ENCODE measurements at places on chromosomes 16 and 17. TPM values are rescaled to one million over a fixed set of nuclear protein-coding genes. Genes with fewer than 3 reads are reported as not detected.

DNA sequence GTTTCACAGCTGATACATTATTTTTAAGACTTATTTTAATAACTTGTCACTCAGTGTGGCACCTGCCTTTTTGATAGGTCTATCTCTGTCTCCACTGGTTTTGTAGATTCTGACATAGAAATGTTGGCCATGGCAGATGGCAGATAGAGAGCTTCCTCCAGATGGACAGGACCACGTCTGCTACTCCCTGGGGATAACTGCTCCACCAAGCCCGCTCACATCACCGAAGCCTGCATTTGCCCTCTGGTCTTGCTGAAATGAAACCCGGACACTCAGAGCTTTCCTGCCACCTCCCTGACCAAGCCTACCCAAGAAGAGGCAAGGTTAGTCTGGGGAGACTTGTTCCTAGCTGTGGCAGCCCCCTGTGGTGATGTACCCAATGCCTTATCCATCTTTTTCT, 16.4 kb upstream of the HAP1 start:
- no peaks in the 10 kb centered on the region for H3K36me3 ChIP-seq
- no peak for DNase-seq
- no peak overlapping the region for H3K4me3 ChIP-seq
- H3K27me3 ChIP-seq = peaks cover 3% of the 10 kb centered on the region
- no peak overlapping the region for H3K27ac ChIP-seq

The CDC6 gene
- 98.8 TPM for total RNA-seq

GRCh38 chr17:51142597-51142996, 10.8 kb upstream of the NME1 start:
- H3K4me1 ChIP-seq = peaks cover 4% of the 10 kb centered on the region
- H3K36me3 ChIP-seq = no peaks in the 10 kb centered on the region
- DNase-seq = no peak
- H3K4me3 ChIP-seq = no peak overlapping the region
- peaks cover 2% of the 10 kb centered on the region for H3K27me3 ChIP-seq
- H3K27ac ChIP-seq = no peak overlapping the region

GRCh38 chr16:71933913-71934695, 38.8 kb downstream of the IST1 start:
- H3K4me1 ChIP-seq = no peaks in the 10 kb centered on the region
- H3K27me3 ChIP-seq = no peaks in the 10 kb centered on the region
- no peak overlapping the region for H3K27ac ChIP-seq
- H3K36me3 ChIP-seq = peaks cover 6% of the 10 kb centered on the region

GRCh38 chr17:71423871-71424546, 696.8 kb upstream of the SOX9 start:
- no peak overlapping the region for H3K27ac ChIP-seq
- H3K36me3 ChIP-seq = no peaks in the 10 kb centered on the region
- no peaks in the 10 kb centered on the region for H3K27me3 ChIP-seq
- no peak overlapping the region for H3K4me3 ChIP-seq
- H3K4me1 ChIP-seq = no peaks in the 10 kb centered on the region

The ZNF597 gene
- total RNA-seq = 2.7 TPM

Measured in activated CD4-positive, alpha-beta T cell treated with anti-CD3 and anti-CD28 coated beads, Interleukin-2, amount 10 ng/mL, durations not matched to agents 7 days and 5 days (primary cell).